ENCODE measurements at places on chromosomes 5 and 9.

DNA sequence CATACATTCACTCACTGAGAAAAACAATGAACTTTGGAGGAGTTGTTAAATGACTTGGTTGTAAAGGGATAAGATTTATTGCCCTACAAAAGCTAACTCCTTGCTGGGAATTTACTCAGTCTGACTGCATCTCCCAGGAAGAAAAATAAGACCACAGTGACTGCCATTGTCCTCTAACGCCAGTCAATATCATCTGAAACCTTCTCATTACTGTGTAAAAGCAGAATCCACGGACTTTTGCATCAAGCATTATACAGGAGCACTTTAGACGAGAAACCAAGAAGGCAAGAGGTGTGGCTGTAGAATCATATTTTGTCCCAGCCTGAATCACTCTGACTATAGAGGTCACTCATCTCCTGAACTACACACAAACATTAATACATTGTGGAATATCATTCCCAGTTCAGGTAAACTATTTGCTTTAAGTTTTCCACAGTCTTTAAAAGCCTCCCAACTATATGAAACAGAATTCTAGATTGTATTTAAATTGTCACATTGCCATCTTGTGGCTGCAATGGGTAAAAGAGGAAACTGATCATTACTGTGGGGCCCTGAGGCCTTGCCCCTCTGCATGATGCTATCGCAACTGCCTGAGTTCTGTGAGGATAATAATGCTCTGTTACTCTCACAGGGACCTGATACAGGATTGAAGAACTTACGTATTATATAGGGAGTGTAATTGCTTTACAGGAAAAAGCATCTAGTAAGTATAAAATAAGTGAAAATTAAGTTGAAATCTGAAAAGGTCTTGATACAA lies 142.9 kb downstream of the SLCO4C1 start:
- DNase-seq: no peak

- DNase-seq: peak; percentile 14
Measured at GRCh38 chr9:76292246-76292645, 102.0 kb downstream of the RFK start.

- DNase-seq: no peak
Measured at GRCh38 chr9:125304273-125304672, 42.6 kb downstream of the GAPVD1 start.

- DNase-seq: peak; percentile 51
Measured at GRCh38 chr5:16690243-16690852, 73.6 kb upstream of the RETREG1 start.

DNA sequence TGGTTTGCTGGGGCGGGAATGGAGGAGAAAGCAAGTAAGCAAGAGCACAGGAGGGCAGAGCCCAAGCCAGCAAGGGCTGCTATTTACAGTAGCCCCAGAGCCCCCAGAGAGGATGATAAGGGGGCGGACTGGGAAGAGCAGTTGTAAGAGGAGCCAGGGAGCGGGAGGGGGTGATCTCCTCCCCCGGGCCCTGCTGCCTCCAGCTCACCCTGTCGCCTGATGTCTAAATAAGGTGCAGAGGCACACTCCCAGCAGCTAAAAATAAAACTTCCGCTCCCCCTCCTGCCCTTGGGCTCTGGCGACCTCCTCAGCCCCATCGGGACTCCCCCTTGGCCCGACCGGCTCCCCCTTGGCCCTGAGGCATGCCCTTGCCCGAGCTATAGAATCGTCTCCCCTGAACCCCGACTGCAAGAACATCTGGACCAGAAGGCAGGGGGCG lies 14.4 kb upstream of the CCDC69 start:
- no peak for DNase-seq

GRCh38 chr5:160507221-160507721 lies 85.6 kb downstream of the PTTG1 start:
- DNase-seq: peak; percentile 65

Data from IMR-90 (cell line).